HT1080 (cell line): ENCODE measurements at places on chromosomes 1 and 21. TPM values are rescaled to one million over a fixed set of nuclear protein-coding genes. Genes with fewer than 3 reads are reported as not detected.

CHD1L gene
- total RNA-seq: 33.3 and 39.9 TPM in 2 replicates

AMY1B gene
- not detected in 2 replicates for total RNA-seq

CCDC27 gene
- total RNA-seq: not detected in 2 replicates

TTC39A gene
- total RNA-seq: not detected in 2 replicates

- no peak for DNase-seq
Observed at GRCh38 chr21:40902993-40903392, 56.0 kb upstream of the DSCAM start.

DNA sequence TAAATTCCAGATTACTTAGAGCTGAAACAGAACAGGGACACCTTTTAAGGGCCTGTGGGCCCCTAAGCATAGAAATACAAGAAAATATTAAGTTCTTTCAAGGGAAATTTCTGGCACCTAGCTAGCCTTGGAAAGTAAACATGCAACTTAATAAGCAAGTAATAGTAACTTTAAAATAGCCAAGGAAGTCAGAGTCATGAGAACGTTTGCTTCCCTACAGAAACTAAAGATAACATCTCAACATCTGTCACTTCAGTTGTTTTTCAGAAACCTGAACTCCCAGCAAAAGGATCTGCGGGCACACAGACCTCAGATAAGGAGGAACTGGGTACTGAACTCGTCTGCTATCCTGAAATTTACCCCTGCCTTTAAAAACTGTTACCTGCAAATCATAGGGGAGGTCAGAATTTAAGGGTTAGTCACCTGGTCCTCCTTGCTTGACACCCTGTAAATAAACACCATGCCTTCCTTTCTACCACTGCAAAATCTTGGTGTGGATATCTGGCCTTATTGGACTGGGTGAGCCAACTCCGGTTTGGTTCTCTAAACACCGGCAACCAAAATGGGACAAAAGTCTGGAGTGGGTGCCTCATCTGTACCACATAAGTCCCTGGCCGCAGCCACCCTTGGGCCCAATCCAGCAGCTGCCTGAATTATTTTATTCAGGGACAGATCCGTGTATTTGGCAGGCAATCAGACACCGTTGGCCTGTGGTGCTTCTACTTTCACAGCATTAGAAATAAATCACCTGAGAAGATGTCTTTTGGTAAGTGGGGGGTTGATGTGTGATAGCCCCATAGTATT is 27.9 kb downstream of the NRDC start:
- DNase-seq: no peak

DNA sequence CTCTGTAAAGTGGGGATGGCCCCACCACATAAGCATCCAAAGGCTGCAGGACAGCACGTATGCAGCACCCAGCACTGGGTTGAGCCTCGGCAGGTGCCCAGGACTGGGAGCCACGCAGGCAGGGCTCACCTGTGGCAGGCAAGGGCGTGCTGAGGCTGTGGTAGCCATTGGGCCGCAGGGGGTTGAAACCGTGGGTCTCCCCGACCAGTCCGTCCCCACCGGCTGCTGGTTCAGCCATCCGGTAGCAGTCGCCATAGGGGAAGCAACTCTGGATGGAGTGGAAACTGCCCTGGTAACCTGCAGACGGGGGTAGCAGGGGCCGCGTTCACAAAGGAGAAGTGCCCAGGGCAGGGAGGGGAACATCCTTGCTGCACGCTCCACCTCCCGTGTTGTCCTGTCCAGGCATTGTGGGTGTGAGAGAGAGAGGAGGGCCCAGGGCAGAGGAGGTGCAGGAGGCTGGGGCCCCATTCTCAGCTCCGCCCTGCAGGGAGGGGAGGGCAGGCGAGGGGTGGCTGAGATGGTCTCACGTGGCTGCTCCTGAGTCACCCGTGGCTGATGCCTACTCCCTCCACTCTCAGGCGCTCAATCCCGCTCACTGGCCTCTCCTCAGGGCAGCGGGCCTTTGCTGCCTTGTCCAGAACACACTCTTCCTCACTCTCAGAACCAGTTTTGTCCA is 49.9 kb downstream of the DMRTB1 start:
- peak; percentile 61 for DNase-seq

GRCh38 chr21:38434913-38435533 is 63.3 kb downstream of the ERG start:
- peak; percentile 73 for DNase-seq

DNA sequence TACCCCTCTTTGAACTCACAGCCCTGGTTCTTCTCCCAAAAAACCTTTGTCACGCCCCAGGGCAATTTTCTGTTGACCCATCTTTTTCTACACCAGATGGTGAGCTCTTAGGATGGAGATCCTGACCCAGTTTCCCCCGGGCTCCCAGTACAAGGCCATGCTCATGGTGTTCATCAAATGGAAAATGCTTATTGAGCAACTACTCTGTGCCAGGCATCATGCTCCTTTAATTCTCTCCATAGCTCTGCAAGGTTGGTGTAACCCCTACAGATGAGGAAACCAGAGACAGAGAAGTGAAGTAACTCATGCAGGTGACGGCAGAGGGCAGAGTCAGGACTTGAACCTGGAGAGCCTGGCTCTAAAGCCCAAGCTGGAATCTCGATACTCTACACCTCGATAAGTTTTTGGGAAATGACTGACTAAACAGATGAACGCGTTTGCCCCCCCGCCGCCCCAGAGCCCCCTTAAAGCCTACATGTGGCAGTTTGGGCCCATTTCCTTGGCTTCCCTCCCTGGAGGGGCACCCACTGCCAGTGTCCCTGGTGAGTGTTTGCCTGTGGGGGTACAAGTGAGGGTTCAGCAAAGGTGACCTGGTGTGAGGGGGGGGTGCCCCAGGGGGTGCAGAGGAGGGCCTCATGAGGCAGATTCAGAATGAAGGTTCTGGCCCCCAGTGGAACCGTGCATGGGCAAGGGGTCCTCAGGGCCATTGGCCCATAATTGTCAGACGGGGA is 30.2 kb upstream of the RUNX3 start:
- no peak for DNase-seq

DNA sequence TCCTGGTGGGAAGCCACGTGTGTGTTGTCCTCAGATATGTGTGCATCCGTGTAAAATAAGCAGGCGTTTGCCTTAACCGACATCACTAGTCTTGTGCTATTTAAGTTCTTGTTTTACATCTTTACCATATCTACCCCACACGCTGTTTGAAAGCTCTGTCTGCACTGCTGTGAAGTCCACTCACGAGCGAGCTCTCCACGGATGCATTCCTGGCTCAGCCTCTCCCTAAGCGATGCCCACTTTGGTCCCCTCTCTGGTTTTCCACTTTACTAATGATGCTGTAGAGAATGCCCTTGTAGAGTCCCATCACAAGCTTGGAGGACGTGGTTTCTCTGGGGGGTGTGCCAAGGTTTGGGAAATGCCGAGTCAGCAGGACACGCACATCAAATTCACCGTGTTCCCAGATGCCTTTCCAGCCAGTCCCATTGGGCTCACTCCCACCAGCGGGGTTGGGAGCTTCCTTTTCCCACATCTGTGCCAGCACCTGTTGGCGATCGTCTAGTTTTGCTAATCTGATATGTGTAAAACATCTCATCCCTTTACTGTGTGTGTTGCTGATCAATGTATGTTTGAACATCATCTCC is 43.8 kb downstream of the ACTL8 start:
- no peak for DNase-seq

DNA sequence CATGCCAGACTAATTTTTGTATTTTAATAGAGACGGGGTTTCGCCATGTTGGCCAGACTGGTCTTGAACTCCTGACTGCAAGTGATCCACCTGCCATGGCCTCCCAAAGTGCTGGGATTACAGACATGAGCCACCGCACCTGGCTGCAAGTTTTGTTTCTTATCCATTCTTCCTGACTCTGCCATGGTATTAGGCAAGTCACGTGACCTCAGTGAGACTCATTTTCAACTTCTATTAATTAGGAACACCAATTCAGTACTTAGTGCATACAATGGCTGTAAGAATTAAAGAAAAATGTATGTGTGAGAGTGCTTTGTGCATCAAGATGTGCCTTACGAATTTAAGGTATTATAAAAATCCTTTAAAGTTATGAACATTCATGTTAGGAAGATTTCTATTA is 111.2 kb downstream of the CACNA1E start:
- no peak for DNase-seq

DNA sequence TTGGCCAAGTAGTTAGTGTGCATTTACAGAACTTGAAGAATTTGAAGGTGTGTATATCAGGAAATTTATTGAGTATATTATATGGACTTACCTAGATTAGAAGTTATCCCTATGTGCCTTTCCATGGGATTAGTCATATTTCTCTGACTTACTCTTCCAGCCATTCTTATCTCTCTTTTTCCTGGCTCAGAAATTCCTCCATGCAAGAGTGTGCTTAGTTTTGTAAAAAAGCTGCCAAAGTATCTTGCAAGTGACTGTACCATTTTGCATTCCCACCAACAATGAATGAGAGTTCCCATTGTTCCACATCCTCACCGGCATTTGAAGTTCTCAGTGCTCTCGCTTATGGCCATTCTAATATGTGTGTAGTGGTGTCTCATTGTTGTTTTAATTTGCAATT is 82.2 kb upstream of the GUCA2B start:
- DNase-seq: no peak

GRCh38 chr1:160366731-160367515 is at the start of gene NHLH1:
NHLH1 (plus strand) TSS chr1:160367071; CDS start chr1:160370732, 3,661 bp downstream.
- DNase-seq: no peak

DNA sequence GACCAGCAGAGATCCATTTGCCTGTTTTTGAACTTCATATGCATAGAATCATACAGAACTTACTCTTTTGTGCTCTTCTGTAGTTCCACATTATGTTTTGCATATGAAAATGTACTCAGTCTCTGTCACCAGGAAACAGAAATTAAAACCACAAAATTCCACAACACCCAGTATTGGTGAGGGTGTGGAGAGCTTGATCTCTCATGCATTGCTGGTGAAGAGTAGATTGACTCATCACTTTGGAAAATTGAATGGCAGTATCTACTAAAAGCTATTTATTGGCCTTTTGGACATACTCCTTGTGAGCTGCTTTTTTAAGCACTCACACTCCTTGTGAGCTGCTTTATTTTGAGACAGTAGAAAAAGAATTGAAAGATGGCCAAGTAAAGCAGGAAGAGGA is 43.3 kb downstream of the VTCN1 start:
- peak; percentile 10 for DNase-seq

DNA sequence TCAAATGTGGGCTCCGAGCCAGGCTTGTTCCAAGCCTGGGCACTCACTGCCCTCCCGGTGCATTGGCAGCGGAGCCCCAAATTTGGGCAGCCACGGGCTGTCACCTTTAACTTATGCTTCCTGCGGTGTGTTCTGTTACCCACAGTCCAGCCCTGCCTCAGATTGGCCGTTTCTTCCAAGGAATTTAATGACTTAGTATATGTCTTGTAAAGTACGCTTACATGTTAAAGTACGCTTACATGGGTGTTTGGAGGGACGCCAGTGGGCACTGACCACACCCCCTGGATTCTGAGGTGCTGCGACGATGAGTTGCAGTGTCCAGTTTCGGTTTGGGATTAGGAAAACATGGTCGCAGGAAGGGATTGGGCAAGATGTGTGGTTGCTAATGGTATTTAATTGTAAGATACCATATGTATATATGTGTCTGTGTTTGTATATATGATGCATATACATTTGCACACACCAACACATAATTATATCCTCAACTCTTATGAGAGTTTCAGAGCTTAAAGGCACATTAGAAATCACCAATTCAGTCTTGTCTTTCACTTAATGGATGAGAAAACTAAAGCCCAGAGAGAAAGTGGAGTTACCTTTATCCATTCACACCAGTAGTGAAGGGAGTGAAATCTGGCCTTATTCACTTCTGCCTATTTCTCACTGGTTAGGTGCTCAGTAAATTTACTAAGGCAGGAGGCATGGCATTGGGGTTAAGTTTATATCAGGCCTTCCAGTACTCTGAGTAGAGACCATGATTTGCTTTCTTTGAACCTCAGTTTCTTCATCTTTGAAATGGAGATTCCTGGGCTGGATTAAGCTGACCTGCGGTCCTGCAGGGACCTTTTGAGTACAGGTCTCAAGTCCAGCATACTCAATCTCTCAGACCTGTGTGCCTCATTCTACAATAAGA is 1.0 kb downstream of the SMYD2 start:
- peak; percentile 66 for DNase-seq

DNA sequence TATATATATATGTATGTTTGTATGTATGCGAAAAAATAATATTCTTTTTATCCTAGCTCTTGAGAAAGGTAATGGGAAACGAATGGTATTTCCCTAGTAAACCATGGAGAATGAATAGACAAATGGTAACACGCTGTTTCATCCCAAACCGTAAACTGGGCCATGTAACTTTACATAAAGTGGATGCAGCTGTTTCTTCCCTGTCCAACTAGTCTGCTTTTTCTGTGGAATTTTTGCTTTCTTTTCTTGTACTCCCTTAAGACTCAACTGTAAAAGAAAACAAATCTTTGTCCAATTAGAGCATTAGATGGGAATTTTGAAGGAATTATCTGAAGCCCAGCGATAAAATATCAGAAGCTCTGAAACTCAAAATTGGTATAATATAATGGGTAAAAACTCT is 198.1 kb downstream of the NFIA start:
- DNase-seq: no peak

DNA sequence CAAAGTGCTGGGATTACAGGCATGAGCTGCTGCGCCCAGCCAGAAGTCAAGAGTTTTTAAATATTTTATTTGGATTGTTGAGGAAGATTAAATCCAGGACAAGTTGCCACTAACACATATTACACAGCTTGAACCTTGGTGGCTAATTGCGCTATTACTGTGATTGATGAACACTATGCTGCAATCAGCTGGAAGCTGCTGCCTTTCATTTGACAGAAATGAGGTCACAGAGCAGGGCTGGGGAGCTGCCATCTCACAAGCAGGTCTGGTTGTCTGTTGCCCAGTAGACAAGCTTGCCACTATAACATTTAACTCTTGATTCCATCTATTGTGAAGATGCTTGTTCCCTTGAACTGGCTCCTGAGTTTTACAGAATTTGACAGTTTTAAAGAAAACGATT is 37.4 kb upstream of the NRDC start:
- no peak for DNase-seq

DNA sequence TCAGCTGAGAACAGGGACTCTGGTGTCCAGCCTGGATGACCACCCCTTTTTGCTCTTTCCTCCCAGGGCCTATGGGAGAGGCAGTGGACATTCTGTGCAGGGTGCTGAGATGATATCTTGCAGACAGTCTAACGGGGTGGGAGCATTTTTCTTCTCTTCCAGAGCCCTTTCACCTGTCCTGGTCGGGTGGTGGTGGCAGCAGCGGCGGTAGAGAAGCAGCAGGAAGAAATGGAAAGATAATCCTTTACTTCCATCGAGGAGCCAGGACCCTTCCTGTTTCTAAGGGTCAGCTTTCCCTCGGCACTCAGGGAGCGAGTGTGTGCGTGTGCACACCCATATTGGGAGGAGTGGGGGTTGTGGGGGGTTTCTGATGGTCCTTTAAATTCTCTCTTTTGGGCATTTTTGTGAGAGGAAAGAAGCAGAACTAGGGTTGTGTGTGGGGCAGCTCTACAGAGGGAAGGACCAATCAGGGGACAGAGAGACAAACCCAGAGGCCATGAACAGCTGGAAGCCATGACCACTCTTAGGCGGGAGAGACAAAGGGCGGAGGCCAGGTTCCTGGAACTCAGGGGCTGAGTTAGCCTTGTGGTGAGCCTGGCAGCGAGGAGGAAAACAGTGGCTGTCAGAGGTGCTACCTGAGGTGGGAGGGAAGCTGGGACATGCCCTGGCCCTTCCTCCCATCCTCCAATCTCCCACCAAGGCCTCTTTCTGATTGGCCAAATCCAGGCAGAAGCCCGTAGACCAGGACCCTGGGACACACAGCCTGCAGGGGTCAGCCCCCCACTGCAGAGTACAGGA is 31.2 kb upstream of the CSF3R start:
- no peak for DNase-seq
